ENCODE measurements at places on chromosomes 2 and 18. TPM values are rescaled to one million over a fixed set of nuclear protein-coding genes. Genes with fewer than 3 reads are reported as not detected.

- peaks cover 1% of the 10 kb centered on the region for H3K27me3 ChIP-seq
- H3K36me3 ChIP-seq = no peaks in the 10 kb centered on the region
These were observed 113.9 kb upstream of the LTBP1 start for GRCh38 chr2:32832821-32833220.

The ENOSF1 gene
- total RNA-seq = 91.8 TPM

The MAP3K19 gene
- not detected for total RNA-seq

The PREPL gene
- 33.3 TPM for total RNA-seq

DNA sequence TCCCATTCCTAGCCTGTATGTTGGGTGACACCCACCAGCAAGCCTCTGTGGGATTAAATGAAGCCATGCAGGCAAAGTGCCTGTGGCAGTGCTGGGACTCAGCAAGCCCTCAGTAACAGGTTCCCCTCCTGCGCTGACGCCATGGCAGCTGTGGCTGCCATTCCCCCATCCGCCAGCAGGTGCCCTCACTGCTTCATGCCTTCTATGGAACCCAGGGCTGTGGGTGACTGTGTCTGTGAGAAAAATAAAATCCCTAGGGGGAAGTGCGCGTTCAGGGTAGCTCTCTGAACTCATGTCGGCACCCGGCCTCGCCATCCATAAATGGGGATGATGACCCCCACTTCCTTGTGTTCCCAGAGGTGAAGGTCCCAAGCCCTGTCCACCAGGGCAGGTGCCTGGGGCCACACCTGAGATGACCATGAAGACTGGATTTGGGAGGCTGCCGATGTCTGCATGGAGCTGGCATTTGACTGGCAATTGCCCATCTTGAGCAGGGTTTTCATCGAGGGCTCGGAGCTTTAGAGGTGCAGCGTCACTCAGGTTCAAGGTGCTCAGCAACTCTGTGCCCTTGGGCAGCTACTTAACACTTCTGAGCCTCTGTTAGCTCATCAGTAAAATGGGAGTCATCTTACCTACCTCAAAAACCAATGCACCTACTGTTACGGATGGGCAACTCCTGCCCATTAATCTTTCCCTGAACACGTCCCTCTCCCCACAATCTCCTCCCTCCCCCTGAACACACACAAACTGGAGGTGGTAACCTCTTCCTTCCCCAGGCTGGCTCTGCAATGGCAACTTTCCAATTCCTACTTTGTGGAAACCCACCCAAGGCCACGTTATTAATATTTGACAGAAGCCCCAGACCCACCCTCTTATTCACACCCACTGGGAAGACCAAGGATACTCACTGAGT, 2.9 kb upstream of the MAL start:
- H3K4me1 ChIP-seq = peaks cover 42% of the 10 kb centered on the region
- H3K36me3 ChIP-seq = peaks cover 15% of the 10 kb centered on the region
- peak overlapping the region; percentile 69 for H3K4me3 ChIP-seq
- H3K27ac ChIP-seq = peak overlapping the region; percentile 81

- H3K4me3 ChIP-seq = no peak overlapping the region
- no peak overlapping the region for H3K27ac ChIP-seq
- peaks cover 40% of the 10 kb centered on the region for H3K4me1 ChIP-seq
These were observed 84.2 kb downstream of the LRRFIP1 start for GRCh38 chr2:237711458-237712150.

The PELI1 gene
- total RNA-seq = 33.8 TPM

DNA sequence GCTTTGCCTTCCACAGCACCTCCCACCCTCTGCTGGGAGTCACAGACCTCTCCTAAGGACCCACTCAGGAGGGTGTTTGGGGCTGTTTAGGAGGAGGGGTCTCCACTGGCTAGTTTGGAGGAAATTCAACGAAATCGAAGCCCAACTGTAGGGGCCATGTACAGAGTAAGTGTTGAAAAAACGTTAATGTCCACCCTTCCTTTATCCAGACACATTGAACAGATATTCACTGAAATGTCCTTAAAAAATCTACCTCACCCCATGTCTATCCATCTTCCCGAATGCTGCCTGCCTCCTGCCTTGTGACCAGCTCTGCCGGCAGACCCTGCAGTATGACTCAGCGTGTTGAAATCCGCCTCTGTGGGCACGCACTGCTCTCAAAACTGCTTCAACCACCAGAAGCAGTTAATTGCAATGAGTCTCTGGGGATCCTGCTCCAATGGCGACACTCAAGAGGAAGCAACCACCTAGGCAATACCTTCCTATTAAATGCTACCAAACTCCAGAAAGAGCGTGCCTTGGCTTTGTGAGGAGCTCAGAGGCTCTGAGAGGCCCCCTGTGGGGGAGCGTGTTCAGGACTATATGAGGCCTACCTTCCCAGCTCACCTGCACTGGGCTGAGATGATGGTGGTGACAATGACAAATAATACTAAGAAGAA, 61.4 kb upstream of the RTN4 start:
- H3K27me3 ChIP-seq = no peaks in the 10 kb centered on the region
- no peak for DNase-seq
- H3K36me3 ChIP-seq = no peaks in the 10 kb centered on the region
- H3K27ac ChIP-seq = no peak overlapping the region
- peaks cover 4% of the 10 kb centered on the region for H3K4me1 ChIP-seq

DNA sequence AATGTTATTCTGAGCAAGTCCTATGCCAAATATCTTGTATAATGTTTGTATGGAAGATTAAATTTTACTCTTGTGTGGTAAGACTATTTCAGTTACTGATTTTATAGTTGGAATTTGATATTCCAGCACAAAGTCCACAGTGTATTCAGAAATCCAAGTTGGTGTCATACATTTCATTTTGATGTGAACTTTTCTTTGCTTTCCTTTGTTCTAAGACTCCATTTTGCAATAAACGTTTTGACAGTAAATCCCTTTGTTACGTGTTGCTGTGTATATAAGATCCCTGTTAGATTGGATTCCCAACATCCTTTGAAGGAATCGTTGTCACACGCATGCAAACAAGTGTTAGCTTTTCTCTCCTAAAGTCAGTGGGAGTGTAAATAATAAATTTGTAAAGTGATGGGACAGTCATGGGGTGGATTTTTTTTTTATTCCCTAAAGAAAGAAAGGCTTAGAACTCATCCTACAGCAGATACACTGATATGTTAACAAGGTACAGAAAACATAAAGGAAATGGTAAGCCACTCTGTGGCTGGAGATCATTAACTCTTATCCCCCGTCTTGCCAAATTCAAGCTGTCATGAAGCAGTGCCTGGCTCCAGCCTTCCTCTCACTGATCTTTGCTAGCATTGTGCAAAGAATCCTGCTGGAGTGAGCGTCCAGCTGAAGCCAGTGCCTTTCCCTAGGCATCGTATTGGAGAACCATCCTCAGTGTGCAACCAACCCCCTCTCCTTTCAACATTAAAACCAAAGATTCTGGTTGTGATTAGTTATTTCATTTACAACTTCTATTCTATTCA, 127.6 kb upstream of the CDCA7 start:
- no peak overlapping the region for H3K4me3 ChIP-seq
- H3K36me3 ChIP-seq = peaks cover 2% of the 10 kb centered on the region
- H3K27ac ChIP-seq = no peak overlapping the region
- peaks cover 6% of the 10 kb centered on the region for H3K27me3 ChIP-seq
- DNase-seq = no peak

DNA sequence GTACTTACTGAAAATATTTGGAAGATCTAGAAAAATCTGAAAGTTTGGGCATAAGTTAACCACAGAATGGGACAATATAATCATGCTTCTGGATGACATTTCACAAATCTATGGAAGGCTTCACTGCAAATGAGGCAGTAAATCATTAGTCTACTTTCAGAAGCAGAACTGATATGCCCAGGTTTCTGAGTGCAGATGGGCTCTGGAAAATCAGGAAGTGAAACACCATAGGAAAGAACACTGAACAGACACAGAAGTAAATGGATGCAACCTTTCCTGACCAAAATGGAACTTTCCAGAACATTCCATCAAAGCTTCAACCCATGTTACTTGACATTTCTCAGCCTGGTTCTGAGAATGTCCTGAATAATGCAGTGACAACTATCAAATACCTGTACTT, 55.1 kb downstream of the KCNG3 start:
- no peak overlapping the region for H3K27ac ChIP-seq
- peaks cover 23% of the 10 kb centered on the region for H3K27me3 ChIP-seq
- H3K4me3 ChIP-seq = no peak overlapping the region
- no peaks in the 10 kb centered on the region for H3K4me1 ChIP-seq
- H3K36me3 ChIP-seq = no peaks in the 10 kb centered on the region
- no peak for DNase-seq

The CNGA3 gene
- total RNA-seq = not detected

The OTX1 gene
- total RNA-seq = not detected

DNA sequence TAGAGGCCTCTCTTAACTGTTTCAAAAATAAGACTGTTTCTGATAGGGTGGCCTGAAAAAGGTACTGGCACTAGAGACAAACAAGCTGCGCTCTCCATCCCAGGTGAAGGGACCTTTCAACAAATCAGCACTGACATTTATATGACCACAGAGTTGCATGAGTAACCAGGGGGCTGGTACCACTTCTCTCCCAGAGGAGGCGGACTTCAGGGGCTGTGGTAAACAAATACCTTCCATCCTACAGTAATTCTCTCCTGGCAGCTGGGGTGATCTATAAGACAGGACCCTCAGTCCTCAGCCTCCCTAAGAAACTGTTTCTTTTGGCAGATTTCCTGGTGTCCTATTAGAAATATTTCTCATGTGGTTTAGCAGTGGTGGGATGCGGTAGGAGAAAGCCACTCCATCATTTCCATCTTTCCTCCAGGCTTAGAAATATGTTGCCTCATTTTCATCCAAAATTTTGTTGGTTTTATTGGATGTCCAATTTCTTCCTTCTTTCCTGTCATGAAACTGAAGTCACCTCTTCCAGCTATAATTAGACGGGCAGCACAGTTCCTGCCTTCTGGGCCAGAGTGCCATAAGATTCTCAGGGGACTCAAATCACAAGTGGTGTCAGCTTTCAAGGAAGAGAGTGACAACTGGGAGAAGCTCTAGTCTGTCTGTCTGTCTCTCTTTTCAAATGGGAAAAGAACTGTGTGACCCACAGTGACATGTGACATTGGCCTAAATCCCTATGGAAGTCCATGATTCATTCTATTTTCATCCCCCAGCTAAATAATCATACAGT, 96.4 kb downstream of the CYRIA start:
- DNase-seq = no peak
- H3K4me3 ChIP-seq = no peak overlapping the region
- no peak overlapping the region for H3K27ac ChIP-seq

DNA sequence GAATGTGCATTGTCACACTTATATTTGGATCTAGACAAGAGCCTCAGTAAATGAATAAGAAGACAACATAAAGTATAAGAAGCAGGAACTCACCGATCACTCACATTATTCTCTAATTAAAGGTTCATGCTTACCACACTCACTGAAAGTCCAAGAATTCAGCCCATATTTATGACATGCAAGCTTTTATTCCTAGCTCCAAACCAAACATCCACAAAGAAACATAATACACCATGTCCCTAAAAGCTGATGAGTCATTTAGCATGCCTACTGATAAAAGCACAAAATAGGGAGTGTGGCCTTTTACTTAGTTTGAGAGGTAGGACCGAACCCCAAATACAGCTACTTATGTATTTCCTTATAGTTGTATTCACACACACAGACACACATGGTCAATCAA, 1094.6 kb upstream of the CDH2 start:
- no peaks in the 10 kb centered on the region for H3K27me3 ChIP-seq
- H3K27ac ChIP-seq = no peak overlapping the region
- DNase-seq = no peak
- H3K4me1 ChIP-seq = no peaks in the 10 kb centered on the region

DNA sequence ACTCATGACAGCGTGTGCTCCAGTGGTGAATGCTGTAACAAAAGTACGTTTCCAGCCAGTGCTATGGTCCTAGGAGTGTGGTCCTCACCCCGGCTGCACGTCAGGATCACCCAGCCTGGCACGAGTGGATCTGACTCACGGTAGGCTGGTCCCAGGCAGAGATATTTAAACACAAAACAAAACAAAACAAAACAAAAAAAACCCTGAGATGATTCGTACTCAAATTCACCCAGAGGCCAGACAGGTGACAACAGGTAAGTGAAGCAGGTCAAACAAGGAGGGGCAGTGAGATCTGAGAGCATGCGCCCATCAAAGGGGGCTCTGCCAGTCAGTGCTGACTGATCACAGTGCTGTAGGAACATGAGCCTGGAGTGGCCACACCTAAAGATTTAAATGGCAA, 43.2 kb downstream of the C2orf76 start:
- no peak overlapping the region for H3K27ac ChIP-seq
- no peaks in the 10 kb centered on the region for H3K36me3 ChIP-seq
- no peak overlapping the region for H3K4me3 ChIP-seq
- H3K4me1 ChIP-seq = no peaks in the 10 kb centered on the region
- peaks cover 2% of the 10 kb centered on the region for H3K27me3 ChIP-seq

The RAB6D gene
- not detected for total RNA-seq

The SP140 gene
- total RNA-seq = 241 TPM

DNA sequence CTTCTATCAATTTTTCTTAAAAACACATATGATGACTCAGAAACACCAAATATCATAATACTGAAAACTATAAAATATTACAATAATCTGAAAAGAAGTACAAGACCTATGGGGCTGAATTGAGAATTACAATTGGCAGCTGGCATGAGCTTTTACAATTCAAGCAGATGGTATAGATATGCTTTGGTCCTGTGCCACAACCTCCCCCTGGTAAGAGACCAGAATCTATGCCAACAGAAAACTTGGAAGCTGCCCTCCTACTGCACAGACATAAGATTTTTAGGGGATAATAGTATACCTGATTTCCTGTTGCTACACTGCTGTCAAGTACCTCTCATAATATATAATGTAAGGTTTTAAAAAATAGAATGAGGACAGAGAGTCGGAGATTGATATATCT, 46.8 kb upstream of the CDH7 start:
- H3K36me3 ChIP-seq = no peaks in the 10 kb centered on the region
- no peak overlapping the region for H3K27ac ChIP-seq
- DNase-seq = no peak
- no peak overlapping the region for H3K4me3 ChIP-seq
- H3K27me3 ChIP-seq = no peaks in the 10 kb centered on the region
- H3K4me1 ChIP-seq = no peaks in the 10 kb centered on the region

The RAB27B gene
- total RNA-seq = 0.45 TPM

- no peak overlapping the region for H3K4me3 ChIP-seq
- H3K27ac ChIP-seq = no peak overlapping the region
- H3K4me1 ChIP-seq = peaks cover 8% of the 10 kb centered on the region
- H3K36me3 ChIP-seq = peaks cover 18% of the 10 kb centered on the region
- H3K27me3 ChIP-seq = no peaks in the 10 kb centered on the region
- DNase-seq = no peak
These were observed 85.7 kb downstream of the ACTR2 start for GRCh38 chr2:65313126-65313953.

The KCNG2 gene
- total RNA-seq = not detected

GRCh38 chr18:59063912-59064311, 75.8 kb upstream of the SEC11C start:
- H3K27me3 ChIP-seq = peaks cover 4% of the 10 kb centered on the region
- no peak overlapping the region for H3K27ac ChIP-seq
- H3K4me1 ChIP-seq = no peaks in the 10 kb centered on the region
- no peaks in the 10 kb centered on the region for H3K36me3 ChIP-seq
- no peak for DNase-seq

The FLACC1 gene
- 1.4 TPM for total RNA-seq

GRCh38 chr18:8991155-8991554, 111.3 kb upstream of the NDUFV2 start:
- H3K4me1 ChIP-seq = no peaks in the 10 kb centered on the region
- DNase-seq = no peak
- no peak overlapping the region for H3K27ac ChIP-seq
- peaks cover 12% of the 10 kb centered on the region for H3K27me3 ChIP-seq

The NCKAP5 gene
- total RNA-seq = not detected

The CWC22 gene
- 30.0 TPM for total RNA-seq

The RNU2-63P gene
- total RNA-seq = 34.9 TPM

The SLC40A1 gene
- 0.78 TPM for total RNA-seq
